Activated T-helper 17 cell treated with anti-CD3 and anti-CD28 coated beads, Interleukin-2, amount 50 U/mL, for 72 hours (primary cell): ENCODE measurements at places on chromosomes 5 and 9.

- no peak for ATAC-seq
Measured at GRCh38 chr5:1161833-1162229, 39.6 kb upstream of the SLC6A19 start.

DNA sequence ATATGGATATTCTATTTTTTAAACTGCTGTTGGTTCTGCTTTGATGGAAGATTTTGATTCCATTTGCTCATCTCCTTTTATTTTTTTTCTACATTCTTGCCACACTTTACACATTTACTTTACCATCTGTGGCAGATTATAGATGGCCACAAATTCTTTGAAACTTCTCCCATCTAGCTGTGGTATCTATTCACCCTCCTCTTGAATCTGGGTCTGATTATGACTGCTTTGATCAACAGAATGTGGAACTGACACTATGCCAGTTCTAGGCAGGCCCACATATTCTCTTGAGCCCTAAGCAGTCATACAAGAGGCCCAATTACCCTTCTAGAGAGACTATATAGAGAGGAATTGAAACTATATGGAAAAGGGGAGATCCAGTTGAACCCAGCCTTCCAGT lies 439.0 kb upstream of the PTGER4 start:
- ATAC-seq: peak; percentile 27

GRCh38 chr5:172453986-172454357 lies 353 bp downstream of the SH3PXD2B start:
- ATAC-seq: no peak

- no peak for ATAC-seq
Measured at GRCh38 chr5:38537505-38537904, 18.9 kb downstream of the LIFR start.

- ATAC-seq: no peak
Measured at GRCh38 chr5:151958111-151958510, 33.5 kb upstream of the GLRA1 start.

DNA sequence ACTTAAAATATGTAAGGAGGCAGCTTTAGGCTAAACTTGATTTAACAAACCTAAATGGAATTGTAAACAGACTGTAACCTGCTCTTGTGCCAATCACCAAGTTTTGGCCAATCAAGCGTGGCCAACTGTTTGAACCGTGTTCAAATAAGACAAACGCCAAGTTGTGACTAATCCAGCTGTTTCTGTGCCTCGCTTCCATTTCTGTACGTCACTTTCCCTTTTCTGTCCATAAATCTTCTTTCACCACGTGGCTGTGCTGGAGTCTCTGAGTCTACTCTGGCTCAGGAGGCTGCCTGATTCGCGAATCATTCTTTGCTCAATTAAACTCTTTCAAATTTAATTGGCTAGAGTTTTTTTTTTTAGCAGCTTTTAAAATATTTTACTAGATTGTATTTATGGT lies 71.3 kb downstream of the LIX1 start:
- no peak for ATAC-seq

- ATAC-seq: no peak
Measured at GRCh38 chr9:125066839-125067619, 76.3 kb downstream of the SCAI start.

GRCh38 chr9:97665742-97666141 lies 31.4 kb downstream of the XPA start:
- ATAC-seq: peak; percentile 66

DNA sequence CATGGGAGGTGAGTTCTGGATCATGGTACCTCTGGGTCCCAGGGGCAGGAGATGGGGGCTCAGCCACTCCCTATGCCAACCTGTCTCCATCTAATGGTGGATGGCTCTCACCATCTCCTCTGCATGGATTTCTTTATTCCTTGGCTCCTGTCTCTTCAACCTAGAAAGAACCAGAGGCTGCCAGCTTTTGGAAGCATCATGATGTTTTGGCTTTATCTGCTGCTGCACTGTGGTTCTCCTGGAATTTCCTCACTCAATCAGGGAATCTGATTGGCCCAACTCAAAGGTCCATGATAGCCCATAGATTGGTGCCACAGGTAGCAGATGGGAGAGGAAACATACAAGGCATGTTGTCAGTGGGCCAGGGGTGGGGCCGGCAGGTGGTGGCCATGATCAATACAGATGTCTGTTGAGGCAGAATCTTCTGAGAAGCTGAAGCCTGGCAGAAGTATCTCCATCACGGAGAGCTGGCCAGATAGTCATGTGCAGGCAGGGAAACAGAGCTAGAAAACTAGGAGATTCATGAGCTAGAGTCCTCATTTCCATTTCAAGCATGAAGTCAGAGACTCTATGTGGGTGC lies 158.2 kb downstream of the MACROH2A1 start:
- no peak for ATAC-seq

GRCh38 chr5:152673601-152674000 lies 268.5 kb upstream of the NMUR2 start:
- no peak for ATAC-seq

DNA sequence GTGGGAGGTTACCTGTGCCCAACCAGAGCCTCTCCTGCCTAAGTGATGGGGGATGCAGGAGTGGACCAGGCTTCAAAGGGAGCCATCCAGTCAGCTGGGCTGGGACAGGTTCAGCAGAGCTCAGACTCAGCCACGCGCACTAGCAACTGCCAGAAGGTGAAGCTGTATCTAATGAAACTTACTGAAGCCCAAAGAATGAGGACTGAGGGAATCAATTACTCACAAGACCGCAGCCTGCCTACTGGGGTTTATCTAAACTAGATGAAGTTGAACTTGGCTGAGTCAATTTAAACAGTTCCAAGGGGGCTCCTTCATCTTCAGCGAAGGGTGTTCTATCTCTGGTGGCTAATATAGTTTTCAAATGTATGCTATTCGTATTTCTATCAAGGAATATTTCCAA lies 11.4 kb downstream of the HAND1 start:
- no peak for ATAC-seq

GRCh38 chr5:116469631-116470030 lies 105.0 kb downstream of the SEMA6A start:
- ATAC-seq: no peak

- ATAC-seq: no peak
Measured at GRCh38 chr5:9653811-9654210, 23.7 kb upstream of the TAS2R1 start.

DNA sequence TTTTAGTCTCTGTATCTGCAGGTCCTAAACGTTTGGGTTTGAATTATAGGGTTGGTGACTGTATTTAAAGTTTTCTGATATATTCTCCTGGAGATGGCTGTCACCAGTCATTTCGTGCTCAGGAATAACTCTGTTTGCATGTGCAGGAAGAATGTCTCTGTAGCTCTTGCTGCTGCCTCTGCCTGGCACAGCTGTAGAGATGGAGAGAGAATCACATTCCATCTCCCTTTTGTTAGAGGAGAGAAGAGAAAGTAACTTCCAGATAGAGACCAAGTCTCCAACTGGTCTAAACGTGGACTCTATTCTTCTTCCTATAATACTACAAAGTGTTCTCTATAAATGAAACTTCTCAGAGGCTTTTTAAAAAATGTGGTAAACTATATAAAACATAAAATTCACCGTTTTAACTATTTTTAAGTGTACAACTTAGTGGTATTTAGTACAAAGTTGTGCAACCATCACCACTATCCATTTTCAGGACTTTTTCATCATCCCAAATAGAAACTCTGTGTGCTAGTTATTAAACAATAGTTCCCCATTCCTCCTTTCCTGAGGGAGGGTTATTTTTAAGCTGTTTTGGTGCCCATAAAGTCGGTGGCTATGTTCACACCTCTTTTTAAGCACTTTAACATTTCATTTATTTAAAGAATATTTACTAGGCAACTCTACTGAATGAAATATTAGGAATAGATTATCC lies 20.7 kb upstream of the STARD4 start:
- no peak for ATAC-seq

DNA sequence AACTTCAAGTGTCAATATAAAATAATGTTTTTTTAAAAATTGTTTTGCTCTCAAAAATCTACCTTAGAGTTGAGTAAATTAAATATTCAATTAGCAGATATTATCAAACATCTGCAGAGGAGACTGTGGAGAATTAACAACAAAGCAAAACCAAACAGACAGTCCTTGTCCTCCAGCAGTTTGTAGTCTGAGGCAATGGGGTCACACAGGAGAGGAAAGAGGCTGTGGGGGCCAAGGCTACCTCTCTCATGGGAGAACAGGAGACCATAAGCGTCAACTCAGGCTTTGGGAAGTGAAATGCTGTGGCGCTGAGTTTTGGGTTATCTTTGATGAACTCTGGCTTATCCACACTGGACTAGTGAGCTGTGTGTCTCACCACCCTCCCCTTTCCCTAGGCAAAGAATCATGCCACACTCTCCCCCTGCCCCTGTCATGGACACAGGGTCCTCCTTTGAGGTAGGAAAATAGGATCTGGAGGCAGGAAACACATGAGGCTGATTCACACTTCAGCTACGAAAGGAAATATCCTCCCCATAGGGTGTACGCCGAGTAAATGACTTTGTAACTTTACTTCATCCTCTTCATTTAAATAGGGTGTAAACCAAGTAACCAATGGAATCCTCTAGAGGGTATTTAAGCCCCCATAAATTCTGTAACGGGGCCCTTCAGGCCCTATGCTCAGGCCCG lies 152.7 kb downstream of the FSTL4 start:
- no peak for ATAC-seq

GRCh38 chr9:124122321-124122720 lies 110.8 kb downstream of the LHX2 start:
- ATAC-seq: no peak

DNA sequence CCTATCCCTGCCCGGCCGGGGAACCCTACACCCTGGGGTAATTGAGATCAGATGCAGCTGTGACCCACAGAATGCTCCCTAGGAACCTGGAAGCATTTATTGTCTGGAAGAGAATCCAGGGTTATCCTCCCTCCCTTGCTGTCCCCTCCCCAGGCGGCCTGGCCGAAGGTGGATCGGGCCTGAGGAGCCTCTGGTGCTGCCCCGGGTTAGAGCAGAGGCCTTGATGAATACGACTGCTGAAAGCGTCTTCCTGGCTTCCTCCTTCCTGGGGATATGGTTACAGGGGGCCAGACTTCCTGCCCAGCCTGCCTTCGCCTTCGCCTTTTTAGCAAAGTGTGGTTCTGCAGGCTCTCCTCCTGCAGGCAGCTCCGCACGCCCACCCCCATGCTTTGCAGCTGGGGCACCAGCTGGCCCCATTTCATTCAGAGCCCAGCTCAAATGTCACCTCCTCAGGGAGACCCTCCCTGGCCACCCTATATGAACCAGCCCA lies 22.5 kb upstream of the PTGS1 start:
- no peak for ATAC-seq

DNA sequence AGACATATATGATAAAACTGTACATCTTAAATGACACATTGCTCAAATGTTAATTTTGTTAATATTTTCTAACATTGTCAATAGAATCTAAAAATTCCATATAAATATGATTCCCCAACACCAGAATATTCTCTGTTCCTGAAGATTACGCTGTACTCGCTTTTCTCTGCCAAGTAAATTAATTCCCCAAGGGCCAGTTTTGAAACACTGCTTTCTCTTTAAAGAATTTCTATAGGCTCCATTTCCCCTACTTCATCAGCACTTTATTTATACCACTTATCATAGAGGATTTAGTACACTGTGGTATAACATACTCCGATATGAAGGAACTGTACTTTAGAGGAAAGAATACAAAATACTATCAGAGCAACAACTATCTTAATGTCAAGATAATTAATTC lies 101.4 kb upstream of the ACOT12 start:
- ATAC-seq: no peak

- no peak for ATAC-seq
Measured at GRCh38 chr9:120951960-120952618, 25.5 kb upstream of the TRAF1 start.

DNA sequence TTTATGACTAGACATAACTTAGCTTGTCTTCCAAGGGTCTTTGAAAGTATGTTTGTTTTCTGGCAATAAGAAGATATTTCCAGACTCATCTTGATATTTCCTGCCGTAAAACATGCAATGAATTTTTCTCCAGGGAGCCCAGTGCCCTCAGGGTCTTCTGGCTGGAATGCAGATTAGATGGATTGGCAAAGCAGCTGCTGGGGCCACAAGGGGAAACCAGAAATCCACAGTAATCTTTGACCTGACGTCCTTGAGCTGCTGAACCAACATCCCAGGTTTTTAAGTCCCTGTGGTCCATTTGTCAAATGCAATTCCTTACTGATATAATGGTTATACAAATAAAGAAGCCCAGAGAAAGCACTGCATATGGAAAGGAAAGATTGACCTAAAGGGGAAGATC lies 93.0 kb downstream of the THBS4 start:
- no peak for ATAC-seq

- no peak for ATAC-seq
Measured at GRCh38 chr9:133656211-133657119, 20.3 kb downstream of the DBH start.

DNA sequence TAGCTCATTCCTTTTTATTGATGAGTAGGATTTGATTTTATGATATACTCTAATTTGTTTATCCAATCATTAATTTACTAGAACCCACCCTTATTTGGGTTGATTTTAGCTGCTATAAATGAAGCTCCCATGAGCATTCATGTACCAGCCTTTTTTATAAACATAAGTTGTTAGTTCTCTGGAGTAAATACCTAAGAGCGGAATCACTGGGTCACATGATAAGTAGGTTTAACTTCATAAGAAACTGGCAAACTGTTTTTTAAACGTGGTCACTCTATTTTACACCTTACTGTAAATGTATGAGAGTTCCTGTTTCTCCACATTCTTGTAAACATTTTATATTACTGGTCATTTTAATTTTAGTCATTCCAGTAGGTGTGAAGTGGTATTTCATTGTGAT lies 364.6 kb downstream of the NPR3 start:
- ATAC-seq: no peak

GRCh38 chr5:2168601-2169429 lies 286.1 kb upstream of the IRX4 start:
- no peak for ATAC-seq

- peak; percentile 59 for ATAC-seq
Measured at GRCh38 chr9:93091453-93092081, 4.5 kb upstream of the CARD19 start.

DNA sequence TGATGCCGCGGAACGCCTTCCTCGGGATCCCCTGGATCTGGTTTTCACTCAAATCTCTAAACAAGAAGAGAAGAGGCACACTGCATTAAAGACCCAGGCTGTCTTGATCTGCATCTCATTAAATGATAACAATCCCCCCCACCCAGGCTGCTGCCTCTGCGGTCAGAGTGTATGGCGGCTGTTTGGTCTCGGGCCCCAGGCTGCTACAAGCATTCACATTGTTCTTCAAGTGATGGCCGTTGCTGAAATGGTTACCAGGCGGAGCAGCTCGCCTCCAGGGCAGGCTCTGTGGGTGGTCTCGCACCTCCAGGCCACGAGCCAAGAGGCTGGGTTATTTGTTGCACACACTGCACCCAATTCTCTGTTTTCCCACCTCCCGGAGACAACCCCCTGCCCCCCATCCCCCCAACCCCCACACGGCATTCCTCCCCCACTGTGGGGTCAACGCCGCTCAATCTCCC lies 304.1 kb upstream of the PANK3 start:
- no peak for ATAC-seq
